Pancreas (tissue), 10 donors: ENCODE measurements at places on chromosomes 4 and X.

DNA sequence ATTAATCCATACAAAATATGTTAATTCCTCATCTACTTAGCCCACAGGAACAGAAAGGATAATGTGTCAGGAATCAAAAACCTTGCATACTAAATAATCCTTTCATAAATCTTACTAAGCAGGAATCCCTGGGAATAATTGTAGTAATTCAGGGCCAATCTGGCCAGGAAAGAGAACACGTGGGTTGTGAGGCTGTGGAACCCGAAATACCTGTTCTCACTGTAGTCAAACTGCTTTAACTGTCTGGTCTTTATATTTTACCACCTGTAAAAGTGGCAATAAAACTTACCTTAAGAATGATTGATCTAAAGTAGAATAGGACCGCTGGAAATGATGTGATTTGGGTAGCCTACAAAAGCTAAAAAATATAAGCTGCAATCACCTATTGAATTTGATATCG is 1620.9 kb downstream of the STIM2 start:
- DNase-seq: no peak

DNA sequence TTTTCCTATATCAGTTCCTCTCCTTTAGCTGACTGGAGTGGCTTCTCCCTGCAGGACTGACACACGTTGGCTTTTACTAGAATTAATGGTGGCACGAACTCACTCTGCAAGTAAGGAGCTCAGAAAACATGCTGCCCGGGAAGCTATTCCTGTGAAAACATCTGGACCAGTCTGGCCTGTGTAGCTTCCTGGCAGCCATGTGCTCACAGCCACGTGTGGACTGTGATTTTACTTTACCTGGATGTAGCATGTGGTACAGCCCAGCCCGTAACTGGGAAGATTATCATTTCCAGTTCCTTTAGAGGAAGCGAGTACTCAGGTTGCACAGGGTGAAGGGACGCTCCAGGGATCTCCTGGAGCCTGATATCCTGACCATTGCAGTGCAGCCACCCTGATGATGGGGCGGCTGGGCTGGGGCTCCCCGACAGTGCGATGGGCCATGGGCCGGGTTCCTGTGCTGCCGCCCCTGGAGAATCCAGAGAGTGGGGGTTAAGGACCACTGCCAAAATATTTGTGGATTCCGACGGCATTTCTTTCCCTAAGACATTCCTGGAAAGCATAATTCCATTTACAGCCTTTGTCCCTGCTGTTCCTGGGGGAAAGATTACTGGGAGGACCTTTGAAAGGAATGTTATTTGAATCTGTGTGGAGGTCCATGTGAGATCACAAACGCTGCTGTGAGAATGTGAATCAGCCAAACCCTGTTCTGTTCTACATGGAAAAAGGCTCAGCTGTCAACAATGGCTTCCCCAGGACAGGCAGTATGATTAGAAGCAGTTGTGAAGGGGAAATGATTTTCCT is 35.0 kb downstream of the PROM1 start:
- no peak for DNase-seq

GRCh38 chr4:148265627-148266026 is 176.6 kb downstream of the NR3C2 start:
- no peak for DNase-seq

DNA sequence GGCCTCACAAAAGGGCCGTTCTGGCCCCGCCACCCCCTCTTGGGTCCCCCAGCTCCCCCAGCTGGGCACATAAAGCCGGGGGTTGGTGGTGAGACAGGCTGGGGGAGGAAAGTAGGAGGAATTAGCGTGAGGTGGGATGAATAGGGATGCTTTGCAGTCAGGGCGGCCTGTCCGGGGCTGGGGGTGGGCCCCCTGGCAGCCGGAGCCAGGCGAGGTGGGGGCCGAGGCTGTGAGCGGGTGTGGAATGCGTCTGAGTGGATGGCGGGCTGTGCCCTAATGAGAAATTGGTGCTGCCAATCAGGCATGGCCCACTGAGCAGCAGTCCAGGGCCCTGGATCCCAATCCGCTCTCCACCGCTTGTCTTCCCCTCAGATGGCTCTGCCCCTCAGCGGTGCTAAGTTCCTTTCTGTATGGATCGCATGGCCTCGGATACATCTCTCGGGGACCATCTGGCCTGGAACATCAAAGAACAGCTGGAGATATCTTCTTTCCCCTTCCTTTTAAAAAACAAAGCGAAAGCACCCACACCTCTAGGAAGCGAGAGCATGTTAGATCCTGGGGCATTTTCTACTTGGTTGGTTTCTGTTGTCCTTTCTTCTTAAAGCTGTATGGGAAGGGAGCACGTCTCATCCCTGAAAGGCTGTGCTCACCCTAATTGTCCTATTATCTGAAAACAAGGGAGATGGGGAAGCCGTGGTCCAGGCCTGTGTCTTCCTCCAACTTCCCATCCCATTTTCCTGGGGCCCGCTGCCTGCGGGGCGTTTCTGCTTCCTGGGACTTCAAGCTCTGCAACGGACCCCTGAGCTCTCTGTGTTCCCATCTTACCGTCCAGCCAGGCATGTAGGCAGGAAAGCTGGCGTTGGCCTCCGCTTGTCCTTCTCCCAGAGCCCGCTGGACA is 106.9 kb downstream of the SORCS2 start:
- DNase-seq: no peak

DNA sequence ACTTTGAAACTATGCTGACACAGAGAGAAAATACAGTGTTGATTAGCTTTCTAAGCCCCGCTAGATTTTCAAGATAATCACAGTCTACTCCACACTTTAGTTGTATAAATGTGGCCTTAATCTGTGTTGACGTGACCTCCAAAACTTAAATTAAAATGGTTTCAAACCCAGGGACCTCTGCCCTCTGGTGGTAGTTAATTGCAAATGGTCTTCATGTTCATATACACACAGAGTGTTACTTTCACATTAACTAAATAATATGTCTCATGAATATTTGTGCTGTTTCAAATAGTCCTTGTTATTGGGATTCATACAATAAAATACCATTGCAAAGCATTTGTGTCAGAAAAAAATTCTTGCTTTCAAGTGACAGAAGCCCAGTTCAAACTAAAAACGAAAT is 64.3 kb downstream of the TASL start:
- no peak for DNase-seq

GRCh38 chr4:81628489-81628888 is 156.8 kb upstream of the RASGEF1B start:
- no peak for DNase-seq

GRCh38 chrX:129019412-129019811 is 503.9 kb downstream of the SMARCA1 start:
- DNase-seq: no peak

GRCh38 chrX:129622757-129623301 is 31.9 kb downstream of the APLN start:
- no peak for DNase-seq

DNA sequence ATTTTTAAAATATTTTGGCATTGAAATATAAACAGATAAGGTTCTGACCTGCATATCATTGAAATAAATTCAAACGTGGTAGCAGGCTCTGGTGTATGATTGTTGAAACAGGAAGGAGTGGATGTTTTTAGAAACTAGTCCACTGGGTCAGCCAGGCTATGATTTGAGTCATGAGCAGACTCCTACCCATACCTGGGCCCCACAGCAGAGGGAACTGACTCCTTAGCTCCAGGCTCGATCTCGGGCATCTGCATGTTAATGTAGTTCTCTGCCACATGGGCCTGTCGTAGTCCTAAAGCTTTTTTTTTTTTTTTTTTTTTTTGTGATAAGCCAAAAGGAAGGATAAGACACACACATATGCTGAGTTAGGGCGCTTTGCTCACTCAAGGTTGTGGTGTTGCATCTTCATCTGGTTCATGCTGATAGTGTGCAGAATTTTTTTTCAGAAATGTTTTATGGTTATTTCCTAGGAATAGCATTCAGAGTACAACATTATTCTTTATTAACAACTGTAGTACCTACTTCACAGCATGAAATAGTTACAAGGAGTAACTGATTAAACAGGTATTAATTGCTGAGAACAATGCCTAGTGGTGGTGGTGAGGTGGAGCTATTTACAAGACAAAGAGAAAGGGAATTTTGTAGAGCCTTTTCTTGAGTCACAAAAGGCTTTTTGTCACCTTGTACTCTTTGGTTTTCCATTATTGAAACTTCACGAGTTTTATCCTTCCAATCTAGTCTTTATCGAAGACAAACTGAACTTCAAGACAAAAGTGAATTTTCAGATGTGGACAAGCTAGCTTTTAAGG is 27.3 kb downstream of the OFD1 start:
- no peak for DNase-seq

DNA sequence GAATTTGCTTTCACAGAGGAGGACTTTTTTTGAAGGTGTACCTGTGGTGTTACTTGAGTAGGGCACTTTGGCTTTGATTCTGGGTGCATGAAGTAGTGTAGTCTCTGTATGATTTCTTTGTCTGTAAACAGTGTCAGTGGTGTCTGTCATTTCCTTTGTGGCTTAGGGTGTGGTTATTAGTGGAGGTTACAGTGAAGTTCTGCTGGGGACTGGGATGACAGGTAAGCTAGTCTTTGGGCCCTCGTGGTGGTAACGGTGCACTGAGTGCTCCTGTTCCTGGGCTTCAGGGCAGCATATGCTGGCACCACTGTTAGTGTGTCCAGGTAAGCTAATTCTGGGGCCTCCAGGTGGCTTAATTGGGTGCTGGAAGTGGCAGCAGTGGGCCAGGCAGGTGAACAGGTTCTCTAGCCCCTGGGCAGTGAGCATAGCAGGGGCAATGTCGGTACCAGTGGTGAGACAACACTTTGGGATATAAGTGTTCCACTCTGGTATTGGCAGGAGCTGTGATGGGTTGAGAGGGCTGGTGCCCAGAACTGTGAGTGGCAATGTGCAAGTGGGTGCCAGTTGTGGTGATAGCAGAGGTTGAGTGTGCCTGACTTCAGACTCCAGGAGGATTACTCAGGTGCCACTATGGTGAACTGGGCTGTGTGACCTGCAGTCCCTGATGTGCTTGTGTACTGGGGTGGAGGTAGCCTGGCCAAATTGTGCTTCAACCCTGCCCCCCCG is 26.0 kb upstream of the VSIG1 start:
- no peak for DNase-seq

DNA sequence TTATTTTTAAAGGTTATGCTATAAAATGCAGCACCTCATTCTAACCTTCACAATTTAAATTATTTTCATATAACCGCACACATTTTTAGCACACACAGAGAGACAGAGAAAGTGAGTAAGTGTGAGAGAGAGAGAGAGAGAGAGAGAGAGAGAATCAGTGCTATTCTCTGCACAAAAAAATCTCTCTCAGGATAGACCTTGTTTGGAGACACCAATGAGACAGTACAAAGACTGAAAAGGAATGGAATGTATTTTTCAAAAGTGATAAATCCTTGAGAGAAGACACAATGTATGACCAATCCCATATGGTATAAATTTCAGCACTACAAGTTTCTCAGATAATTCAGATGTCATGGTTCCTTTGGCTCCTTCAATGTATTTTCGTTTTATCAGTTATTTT is 132.1 kb upstream of the PCDH18 start:
- no peak for DNase-seq

DNA sequence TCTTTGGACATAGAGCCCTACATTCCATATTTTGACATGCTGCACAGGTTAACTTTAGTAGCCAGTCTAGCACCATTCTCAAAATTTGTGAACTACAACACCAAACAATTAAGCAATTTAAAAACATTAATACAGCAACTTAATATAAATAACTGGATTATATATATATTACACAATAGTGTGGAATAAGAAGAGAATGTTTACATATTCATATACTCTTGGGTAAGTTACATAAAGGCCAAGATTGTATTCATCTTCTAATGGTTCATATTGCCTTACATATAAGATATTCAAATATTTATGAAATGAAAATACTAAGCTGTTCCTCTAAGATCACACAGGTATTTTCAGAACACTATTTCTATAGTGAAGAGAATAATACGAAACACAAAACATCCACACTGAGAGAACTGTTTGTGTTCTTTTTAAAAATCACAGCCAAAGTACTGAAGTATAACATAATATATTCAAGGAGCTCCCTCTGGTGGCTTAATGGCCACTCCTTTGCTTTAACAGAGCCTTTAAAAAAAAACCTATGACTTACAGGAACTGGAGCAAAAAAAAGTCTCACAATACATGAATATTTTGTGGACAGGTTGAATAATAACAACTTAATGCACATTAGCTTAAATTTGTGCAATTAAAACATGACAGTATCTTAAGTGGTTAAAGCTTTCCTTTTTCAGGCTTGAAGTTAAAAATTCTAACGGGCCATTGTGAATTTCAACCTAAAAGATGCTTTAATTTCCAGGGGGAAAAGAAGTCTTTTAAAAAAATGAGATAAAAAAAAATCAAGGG is 46.2 kb downstream of the NEK1 start:
- peak; percentile 10 for DNase-seq

GRCh38 chr4:25769251-25769650 is 93.5 kb downstream of the SEL1L3 start:
- no peak for DNase-seq

GRCh38 chr4:152572417-152573086 is 36.7 kb upstream of the FBXW7 start:
- no peak for DNase-seq

- DNase-seq: no peak
Measured at GRCh38 chr4:155766622-155767021, 7.8 kb downstream of the GUCY1B1 start.

DNA sequence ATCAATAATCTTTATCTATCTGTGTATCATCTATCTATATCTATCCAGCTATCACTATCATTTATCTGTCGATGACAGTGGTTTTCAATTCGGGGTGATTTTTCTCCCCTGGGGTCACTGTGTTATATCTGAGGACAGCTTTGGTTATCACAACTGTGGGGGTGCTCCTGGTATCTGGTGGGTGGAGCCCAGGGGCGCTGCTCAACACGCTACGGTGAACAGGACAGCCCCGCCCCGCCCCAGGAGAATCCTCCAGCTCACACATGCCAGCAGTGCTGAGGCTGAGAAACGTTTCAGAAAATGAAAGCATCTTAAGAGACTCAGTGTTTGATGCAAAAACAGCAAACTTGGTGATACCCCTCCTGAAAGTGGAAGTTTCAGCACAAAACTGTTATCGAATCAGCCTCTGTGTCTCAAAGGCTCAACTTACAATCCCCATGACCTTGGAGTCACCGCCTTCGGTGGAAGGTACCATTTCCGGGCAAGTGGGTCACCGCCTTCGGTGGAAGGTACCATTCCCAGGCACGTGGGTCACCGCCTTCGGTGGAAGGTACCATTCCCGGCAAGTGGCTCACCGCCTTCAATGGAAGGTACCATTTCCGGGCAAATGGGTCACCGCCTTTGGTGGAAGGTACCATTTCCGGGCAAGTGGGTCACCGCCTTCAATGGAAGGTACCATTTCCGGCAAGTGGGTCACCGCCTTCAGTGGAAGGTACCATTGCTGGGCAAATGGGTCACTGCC is 315.3 kb downstream of the DHRSX start:
- DNase-seq: no peak

GRCh38 chr4:113756005-113756410 is 5.5 kb downstream of the CAMK2D start:
- DNase-seq: no peak

GRCh38 chr4:136934601-136935000 is 597.7 kb downstream of the PCDH18 start:
- DNase-seq: no peak

GRCh38 chrX:134025986-134026545 is 40.7 kb upstream of the GPC3 start:
- DNase-seq: no peak

GRCh38 chr4:144868309-144868708 is 222.4 kb downstream of the HHIP start:
- DNase-seq: no peak
